ENCODE measurements at places on chromosomes 1 and 21.
A peak's percentile ranks its signal among the peaks of the same experiment; 100 is the strongest.

- no peak for DNase-seq
Observed at GRCh38 chr1:203930342-203930741, 68.9 kb downstream of the SNRPE start.

- DNase-seq: no peak
Observed at GRCh38 chr1:188668083-188668482, 1809.6 kb downstream of the BRINP3 start.

DNA sequence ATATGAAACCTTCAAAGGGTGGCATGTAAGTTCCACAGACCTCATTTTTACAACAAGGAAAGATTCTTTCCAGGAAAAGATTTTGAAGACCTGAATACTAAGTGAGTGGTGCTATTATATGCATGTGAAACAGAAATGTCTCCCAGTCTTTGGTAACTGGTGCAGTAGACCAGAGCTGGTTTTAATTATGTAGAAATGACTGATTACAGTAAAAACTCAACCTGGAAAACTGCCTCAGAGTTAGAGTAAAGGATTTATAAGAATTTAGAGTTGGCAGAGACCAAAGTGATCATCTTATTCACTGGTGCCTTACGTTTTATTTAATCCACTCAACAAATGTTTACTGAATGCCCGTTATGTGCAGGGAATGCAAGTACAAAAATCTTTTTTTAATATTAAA is 30.2 kb upstream of the LRRC8D start:
- no peak for DNase-seq

DNA sequence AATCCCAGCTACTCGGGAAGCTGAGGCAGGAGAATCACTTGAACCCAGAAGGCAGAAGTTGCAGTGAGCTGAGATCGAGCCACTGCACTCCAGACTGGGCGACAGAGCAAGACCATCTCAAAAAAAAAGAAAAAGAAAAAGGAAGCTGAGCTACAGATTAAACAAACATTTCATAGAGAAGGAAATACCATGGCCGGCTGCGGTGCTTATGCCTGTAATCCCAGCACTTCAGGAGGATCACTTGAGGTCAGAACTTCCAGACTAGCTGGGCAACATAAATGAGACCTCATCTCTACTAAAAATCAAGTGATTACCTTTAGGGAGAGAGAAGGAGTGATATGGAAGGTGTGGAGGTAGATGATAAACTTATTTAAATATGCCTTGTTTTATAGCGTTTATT is 14.0 kb upstream of the CFAP126 start:
- no peak for DNase-seq

DNA sequence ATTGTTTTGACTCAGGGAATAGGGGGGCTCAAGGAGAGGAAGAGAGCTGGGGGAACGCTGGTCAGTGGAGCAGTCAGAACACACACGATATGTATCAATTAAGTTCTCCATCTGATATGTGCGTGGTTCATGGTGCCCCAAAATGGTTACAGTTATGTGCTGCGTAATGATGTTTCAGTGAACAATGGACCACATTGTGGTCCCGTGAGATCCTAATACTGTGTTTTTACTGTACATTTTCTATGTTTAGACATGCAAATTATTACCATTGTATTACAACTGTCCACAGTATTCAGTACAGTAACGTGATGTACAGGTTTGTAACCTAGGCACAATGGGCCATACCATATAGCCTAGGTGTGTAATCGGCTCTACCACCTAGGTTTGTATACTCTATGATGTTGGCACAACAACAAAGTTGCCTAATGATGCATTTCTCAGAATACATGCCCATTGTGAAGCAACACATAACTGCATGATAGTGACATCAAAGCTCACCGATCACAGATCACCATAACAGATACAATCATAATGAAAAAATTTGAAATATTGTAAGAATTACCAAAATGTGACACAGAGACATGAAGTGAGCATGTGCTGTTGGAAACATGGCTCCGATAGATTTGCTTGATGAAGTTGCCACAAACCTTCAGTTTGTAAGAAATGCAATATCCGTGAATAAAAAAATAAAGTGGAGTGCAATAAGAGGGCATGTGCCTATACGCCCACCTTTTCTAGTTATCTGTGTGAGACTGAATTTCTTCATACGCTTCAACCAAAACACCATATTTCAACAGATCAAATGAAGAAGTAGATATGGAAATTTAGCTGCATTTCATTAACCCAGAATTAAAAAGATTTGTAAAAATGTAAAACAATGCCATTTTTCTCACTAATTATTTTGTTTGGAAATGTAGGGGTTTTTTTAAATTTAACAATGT is 14.8 kb upstream of the TMEM54 start:
- DNase-seq: no peak

DNA sequence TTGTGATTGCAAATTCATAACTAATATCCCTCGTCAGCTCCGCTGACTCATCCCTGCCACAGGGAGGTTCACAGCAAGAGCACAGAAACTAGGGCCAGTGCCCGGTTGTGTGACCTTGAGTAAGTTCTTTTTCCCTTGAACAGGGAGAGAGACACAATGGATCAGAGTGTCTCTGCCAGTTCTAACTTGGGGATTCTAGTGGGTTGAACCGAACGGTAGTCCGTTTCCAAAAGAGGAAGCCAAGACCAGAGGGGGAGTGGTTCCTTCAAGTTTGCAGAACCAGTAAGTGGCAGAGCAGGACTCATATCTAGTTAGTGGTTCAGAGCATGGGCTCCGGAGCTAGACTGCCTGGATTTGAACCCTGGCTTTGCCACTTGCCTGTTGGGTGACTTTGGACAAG is 4.9 kb upstream of the SHISA4 start:
- no peak for DNase-seq

DNA sequence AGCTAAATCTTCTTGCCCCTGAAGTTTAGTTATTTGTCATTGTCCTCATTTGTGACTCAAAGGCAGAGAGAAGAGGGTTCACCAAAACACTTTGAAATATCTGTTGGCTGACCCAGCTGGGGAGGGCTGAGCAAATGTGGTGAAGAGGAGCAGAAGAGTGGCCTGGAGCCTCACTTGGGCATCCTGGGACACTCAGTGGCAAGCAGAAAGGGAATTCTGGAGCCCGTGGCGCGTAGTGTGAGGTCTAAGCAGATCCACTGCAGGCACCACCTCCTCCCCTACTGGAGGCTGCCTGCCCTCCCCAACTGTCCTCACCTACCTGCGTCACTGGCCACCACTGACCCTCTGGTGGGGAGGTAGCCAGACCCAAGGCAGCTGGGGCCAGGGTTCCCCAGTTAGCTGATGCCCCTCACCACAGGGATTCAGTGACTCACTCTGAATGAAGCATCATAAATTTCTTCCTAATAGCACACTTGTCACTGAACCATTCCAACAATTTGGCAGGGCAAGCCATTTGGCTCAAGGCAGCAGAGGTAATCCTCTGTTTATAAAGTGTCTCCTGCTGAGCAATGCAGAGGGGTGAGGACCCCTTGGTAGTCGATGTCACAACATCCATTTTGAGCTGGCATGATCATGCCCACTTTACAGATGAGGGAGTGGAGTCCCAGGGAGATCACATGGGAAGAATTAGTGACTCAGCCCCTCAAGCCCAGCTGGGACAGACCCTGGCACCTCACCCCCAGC is 80.3 kb downstream of the NENF start:
- no peak for DNase-seq

DNA sequence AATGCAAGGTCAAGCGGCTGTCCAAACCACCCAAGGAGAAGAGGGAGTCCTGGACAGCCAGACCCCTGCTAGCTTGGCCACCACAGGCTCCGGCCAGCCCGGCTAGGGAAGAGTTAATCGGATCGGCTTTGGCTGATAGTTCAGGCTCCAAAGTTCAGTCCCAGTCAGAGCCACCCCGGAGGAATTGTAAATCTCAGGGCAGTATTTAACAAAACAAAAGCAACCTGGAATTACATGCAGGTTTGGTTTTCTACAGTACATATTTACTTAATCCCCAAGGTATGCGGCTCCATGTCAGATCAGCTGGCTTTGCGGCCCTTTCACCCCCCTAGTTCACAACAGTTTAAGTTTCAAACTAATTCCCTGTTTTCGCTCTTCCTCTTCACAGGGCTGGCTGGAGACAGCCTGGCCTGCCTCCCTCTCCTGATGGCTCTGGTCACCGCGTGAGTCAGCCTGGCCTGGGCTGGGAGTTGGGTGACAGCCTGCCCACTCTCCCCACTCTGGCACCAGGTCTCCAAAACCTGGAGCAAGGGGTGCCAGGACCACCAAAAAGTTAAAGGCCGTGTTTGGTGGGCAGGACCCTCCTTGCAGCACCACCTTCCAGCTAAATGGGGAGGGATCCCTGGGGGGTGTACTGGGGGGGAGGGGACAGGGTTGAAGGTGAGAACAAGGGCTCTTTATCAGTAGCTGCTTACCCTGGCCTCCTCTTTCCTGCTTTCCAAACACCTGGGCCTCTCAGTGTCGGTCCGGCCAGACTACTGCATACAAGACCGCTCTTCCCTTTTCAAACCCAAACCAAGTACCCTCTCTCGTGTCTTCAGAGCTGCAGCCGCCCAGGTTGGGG is 1.9 kb downstream of the DHRS3 start:
- peak; percentile 27 for DNase-seq

GRCh38 chr1:20483833-20484518 is 2.0 kb downstream of the CAMK2N1 start:
- DNase-seq: no peak
